Stimulated activated CD8-positive, alpha-beta memory T cell treated with anti-CD3 and anti-CD28 coated beads, Interleukin-4, amount 100 ng/mL, for 24 hours (primary cell): ENCODE measurements at places on chromosomes 5 and 9.
A peak's percentile ranks its signal among the peaks of the same experiment; 100 is the strongest.

DNA sequence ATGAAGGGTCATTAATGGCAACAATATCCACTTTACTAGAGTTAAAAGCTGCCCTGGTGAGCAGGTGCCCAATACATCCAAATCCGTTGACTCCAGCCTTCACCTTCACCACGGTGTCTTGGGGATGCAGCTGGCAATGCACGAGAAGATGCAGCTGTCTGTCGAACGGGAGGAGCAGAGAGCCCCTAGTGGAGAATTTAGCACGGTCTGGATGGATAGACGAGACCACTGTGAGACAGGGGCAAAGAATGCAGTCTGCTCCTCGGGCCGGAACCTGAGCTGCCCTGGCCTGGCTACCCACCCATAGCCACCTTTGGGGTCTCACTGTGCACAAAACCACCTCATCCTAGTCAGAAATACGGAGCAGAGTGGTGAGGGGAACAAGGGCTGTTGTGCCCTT lies 35.1 kb downstream of the ADRA1B start:
- DNase-seq = no peak

DNA sequence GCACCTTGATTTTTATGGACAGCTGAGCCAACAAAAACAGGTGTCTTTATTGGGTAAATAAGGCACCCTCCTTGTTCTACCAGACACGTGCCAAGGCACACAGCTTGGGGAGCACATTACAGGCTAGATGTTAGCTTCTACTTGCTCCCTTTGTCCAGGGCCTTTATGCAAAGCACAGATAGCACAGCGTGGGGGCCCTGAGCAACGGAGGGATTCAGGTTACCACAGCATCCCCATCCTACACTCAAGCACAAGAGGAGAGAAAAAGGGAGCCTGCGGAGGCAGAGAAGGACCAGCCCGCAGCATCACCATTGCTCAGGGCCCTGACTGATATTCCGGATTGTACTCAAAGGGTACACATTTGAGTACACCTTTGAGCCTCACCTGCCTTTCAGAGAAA lies 181.7 kb upstream of the KIF2A start:
- DNase-seq = no peak

DNA sequence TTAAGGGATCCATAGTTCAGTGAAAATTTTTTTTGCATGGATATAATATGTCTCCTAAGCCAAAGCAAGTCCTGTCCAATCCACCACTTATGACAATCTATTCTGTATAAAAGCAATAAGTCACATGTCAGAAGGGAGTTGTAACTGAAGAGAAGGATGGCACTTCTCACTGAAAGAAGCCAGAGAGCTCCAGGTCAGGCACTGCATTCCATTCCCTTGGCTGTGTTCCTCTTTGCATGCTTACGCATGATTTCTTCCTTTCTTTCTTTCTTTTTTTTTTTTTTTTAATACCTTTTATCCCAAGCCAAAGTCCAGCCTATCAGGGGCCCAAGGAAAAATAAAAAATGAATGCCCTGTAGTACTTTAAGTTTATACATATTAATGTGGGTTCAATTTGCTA lies 39.8 kb downstream of the MAMDC2 start:
- no peak for DNase-seq

DNA sequence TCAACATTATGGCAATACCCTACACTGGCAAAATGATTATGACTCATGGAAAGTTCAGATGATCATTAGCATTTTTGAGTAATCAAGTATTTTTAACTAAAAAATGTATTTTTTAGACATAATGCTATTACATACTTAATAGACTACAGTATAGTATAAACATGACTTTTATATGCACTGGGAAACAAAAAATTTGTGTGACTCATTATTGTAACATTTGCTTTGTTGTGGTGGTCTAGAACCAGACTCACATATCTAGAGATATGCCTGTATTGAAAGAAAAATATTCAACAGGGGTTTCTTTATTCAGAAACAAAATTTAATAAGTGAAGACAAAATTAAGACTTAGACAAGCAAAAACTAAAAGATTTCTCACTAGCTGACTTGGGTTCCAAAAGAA lies 385.3 kb upstream of the RIOK2 start:
- no peak for DNase-seq

- DNase-seq = no peak
These were observed 6.2 kb upstream of the ARHGEF28 start for GRCh38 chr5:73619606-73620333.

GRCh38 chr5:139634028-139634325 lies 14.2 kb upstream of the CXXC5 start:
- no peak for DNase-seq

DNA sequence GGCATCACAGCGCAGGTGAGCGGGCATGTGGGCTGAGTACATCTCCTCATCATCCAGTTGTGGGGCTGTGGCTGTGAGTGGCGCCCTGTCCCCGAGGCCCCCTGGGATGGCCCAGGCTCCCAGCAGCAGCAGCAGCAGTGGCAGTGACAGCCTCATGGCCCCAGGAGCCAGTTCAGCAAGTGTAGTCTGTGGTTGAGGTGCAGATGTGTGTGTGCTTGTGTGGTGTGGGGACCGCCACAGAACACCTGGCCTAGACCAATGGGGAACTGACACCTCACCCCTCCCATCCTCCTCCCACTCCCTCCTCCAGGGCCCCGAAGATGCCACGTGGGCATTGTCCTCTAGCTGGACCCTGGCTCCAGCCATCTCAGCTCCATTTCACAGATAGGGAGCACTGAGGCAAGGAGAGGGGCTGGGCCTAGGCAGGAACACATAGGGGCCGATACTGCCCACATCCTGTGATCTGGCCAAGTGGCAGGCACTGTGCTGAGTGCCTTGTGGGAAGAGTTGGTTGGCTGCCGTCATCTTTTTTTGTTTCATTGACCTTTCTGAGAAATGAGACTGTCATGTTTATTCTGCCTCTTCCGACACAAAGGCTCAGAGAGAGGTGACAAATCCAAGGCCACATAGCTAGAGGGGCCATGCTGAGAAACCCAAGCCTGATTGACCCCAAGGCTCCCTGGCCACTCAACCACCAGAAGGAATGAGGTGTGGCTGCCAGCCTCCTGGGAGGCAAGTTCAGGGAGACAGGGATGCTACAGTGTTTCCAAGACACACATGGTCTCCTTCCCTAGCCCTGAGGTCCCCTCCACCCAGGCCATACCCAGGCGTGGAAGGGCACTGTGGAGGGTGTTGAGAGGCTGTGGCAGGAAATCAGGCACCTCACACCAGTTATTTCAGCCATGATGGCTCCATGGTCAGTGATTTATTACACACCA lies at the start of gene MZB1:
TSS of gene MZB1 (minus strand) at position 213 of the 938 bp plus-strand sequence. CDS start at position 156, 57 bp downstream.
- peak; percentile 41 for DNase-seq

GRCh38 chr5:64165500-64166200 lies at the start of gene RNF180:
Gene RNF180, plus strand, starts transcription at chr5:64165843. Its CDS starts 34,965 bp downstream, at chr5:64200808.
- no peak for DNase-seq

DNA sequence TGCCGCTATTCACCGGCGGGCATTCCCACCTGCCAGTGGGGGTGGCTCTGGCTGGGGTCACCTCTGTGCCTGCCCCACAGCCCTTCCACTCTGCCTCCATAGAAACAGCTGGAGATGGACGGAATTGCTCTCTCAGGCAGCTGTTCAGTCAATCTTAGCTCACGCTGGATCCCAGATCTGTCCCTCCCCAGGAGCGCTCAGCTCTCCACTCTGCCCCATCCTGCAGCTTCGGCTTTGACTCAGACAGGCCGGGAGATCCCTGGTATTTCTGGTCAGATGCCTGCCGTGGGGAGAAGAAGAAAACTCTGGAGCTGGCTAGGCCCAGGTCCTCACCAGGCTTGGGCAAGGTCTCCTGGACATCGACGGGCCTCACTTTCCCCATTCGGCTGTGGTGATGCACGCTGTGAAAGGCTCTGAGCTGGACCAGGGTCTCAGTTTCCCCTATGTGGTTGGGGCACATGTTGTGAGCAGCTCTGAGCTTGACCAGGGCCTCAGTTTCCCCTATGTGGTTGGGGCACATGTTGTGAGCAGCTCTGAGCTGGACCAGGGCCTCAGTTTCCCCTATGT lies 7.6 kb upstream of the SLC9A3 start:
- DNase-seq = no peak

GRCh38 chr5:177204281-177204680 lies 70.7 kb downstream of the NSD1 start:
- DNase-seq = no peak

DNA sequence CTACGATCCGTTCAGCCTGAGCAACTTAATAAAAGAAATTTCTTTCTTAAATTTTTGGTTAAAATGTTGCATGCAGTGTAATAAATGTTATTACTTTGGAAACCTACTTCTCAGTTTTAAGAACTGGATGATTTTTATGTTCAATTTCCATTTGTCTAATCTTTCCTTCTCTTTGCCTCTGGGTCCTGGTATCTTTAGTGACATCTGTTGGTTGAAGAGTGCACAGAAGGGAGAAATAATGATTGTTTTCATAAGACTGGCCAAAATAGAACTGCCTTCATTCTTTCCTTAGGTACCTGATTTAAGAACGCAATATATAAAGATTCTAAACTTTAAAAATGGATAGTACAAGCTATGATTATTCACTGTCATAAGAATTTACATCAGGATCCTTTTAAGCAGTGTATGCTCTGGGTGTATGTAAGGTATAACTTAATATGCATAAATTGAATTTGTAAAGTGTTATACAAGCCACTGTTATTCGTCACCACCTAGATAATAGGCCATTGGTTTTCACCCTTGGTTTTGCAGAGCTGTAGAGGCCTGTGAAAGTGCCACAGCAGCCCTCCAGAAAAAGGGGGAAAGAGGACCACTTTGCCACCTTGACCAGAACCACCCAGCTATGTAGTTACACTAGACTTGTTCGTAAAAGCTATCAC lies 82.8 kb upstream of the TLX3 start:
- no peak for DNase-seq

GRCh38 chr5:56737002-56737621 lies 78.2 kb upstream of the MAP3K1 start:
- no peak for DNase-seq

DNA sequence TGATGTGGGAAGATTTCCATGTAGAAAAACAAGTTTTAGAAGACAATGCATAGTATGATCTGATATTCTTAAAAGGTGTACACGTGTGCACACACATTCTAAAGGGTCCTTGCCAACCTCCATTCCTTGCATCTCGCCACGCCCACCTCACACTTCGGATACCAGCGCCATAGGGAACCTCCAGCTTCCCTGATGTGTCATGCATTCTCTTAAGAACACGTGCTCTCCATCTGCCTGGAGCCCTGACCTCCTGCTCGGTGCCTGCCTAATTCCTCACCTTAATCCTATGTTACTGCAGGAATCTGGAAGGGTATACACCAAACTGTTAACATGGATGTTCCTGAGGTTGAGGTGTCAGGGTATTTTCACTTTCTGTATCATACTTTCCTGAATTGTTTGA lies 63.1 kb downstream of the PTCD2 start:
- DNase-seq = no peak

- DNase-seq = no peak
These were observed 163.4 kb downstream of the GAS1 start for GRCh38 chr9:86783884-86784283.

DNA sequence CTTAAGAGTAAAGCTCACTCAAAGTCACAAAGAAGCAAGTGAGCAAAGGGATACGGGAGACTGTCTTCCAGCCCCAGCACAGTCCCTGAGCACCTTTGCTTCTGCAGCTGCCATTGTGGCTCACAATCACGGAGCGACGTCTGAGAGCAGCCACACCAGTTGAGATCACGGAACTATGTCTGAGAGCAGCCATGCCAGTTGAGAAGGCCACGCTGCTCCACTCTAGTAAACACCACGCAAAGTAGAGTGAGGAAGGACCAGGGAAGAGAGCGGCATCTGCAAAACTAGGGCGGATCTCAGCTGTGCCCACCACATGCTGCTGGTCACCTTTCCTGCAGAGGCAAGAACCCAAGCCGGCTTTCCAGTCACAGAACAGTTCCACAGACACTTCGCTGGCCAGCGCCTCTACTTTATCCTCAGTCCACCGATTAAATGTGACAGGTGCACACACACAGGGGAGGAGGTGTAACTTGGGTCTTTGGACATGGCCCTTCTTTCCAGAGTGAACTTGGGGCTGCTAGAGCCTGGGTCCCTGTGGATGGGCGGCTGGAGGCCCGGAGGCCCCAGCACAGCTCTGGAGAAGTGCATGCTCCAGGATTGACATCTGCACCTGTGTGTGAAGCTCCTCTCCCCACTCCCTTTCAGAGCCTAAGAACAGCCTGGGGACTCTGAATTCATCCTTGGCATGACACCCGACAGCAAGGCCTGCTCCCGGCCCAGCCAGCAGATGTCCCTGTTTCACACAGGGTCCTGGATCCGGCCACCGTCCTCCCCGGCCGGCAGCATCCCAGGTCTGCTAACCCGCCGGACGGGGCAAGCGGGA lies 324.9 kb upstream of the IRX4 start:
- DNase-seq = no peak

- DNase-seq = no peak
These were observed 149.1 kb downstream of the TLE1 start for GRCh38 chr9:81540142-81540710.

DNA sequence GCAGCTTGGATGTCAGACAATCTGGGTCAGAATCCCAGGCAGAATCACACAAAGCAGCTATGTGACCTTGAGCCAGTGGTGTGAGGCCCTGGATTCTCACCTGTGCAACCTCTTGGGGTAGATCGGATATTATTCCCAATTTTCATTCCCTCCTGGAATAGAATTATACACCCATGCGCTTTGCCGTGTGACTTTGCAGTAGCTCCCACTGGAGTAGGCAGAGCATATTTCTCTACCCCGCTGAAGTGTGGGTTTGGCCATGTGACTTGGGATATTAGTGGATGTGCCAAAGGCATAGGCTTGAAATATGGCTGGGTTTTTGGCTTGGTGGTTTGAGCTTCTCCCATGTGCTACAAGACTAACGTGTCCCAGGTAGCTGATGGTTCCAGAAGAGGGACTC lies 35.5 kb upstream of the IER5L start:
- no peak for DNase-seq

DNA sequence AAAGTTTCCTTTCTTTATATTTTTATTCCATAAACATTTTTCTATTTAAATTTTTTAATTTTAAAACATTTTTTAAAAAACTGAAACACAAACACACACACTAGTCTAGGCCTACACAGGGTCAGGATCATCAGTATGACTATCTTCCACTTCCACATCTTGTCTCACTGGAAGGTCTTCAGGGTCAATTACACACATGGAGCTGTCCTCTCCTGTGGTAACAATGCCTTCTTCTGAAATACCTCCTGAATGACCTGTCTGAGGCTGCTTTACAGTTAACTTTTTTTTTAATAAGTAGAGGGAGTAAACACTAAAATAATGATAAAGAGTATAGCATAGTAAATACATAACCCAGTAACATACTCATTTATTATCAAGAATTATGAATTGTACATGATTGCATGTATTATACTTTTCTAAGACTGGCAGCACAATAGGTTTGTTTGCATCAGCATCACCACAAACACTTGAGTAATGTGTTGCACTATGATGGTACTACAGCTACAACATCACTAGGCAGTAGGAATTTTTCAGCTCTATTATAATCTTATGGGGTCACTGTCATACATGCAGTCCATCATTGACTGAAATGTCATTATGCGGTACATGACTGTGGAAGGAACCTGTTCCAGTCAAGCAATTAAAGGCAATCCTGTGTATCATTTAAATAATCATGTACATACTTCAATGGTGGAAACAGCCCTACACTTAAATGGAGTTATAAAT lies 17.4 kb upstream of the CEP120 start:
- no peak for DNase-seq

DNA sequence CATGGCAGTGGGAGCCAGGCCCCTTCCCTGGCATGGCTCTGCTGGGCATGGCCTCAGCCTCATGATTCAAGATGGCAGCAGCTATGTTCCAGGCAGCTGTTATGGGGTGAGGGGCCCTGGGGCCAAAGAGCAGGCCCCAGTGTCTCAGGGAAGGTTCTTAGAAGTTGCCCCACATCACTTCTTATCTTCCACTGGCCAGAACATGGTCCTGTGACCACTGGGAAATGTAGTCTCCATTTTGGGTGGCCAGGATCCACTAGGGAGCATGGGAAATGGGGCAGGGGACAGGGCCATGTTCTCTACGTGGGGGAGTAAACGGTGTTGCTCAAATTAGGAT lies 18.3 kb downstream of the SUSD3 start:
- DNase-seq = no peak
